ENCODE measurements at places on chromosomes 6 and 20. TPM values are rescaled to one million over a fixed set of nuclear protein-coding genes. Genes with fewer than 3 reads are reported as not detected.

Gene POPDC3
- 4.9 TPM for total RNA-seq

Gene BPI
- 0.32 TPM for total RNA-seq

Gene CCM2L
- total RNA-seq: not detected

Gene NOTCH4
- 0.77 TPM for total RNA-seq

Gene MUCL3
- not detected for total RNA-seq

Gene SOBP
- 3.9 TPM for total RNA-seq

Data from bronchial smooth muscle cell (primary cell).